ENCODE measurements at places on chromosomes 16 and 17. TPM values are rescaled to one million over a fixed set of nuclear protein-coding genes. Genes with fewer than 3 reads are reported as not detected.

Gene CIITA
- total RNA-seq, result 9.9 TPM

Gene OSGIN1
- total RNA-seq, result 7.0 TPM

Gene DRC7
- not detected for total RNA-seq

Gene ERBB2
- 72.7 TPM for total RNA-seq

Gene HEATR9
- not detected for total RNA-seq
